ENCODE measurements at places on chromosomes 3 and 15. TPM values are rescaled to one million over a fixed set of nuclear protein-coding genes. Genes with fewer than 3 reads are reported as not detected.

GRCh38 chr3:174330303-174330702 lies 528.8 kb upstream of the NAALADL2 start:
- no peak for DNase-seq

DNA sequence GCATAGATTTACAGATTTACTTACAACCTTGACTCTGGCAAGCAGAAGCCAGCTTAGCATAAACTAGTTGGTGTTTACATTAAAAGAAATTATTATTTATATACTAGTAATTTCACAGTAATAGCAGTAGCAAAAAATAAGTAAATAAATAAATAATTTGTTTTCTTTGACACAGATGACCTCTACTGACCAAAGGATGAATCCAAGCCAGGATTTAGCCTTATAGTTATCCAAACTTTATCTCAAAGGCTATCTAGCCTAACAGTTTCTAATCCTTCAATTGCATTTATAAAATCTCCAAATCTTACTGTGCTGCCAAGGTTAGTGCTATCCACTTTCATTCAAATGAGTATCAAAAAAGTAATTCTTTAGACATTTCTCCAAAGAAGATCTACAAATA lies 64.3 kb downstream of the FRMD5 start:
- DNase-seq: no peak

Gene CAV3
- total RNA-seq: not detected

GRCh38 chr3:36992806-36993325 lies at the start of gene EPM2AIP1:
TSS of gene EPM2AIP1 (minus strand) at chr3:36993131. CDS start at chr3:36993077, 54 bp downstream.
- DNase-seq: no peak

Gene SUSD5
- not detected for total RNA-seq

GRCh38 chr3:48157202-48157840 lies 30.9 kb downstream of the CDC25A start:
- no peak for DNase-seq

Gene SCAANT1
- total RNA-seq: not detected

DNA sequence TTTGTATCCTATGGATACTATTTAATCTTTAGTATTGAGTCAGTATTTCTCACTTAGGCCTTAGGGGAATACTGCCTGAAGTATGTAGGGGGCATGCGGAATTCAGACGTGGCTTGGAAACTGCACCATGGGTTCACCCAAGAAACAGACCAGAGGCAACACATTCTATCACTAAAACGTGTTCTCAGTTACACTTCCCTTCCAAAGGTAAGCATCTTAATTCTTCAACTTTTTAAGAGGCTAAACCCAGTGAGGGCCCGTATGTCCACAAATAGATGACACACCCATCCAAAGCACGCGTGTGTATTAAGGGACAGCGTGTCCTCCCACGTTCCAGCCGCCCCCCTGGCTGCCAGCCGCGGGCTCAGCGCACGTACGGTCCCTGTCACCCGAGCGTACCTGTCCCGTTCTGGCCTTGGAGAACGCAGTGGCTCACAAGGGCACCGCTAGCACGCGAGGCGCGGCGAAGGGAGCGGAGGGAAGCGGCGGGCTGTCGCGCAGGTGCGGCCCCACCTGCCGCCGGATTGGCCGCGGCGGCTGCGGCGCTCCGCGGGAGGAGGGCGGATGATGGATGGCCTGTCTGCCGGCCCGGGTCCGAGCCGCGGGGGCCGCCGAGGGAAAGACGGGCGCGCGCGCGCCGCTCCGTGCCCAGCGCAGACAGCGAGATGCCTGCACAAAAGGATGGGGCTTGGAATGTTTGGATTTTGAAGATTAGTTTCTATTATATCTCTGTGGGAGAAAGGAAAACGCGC lies 1003.9 kb upstream of the NR2F2 start:
- no peak for DNase-seq

DNA sequence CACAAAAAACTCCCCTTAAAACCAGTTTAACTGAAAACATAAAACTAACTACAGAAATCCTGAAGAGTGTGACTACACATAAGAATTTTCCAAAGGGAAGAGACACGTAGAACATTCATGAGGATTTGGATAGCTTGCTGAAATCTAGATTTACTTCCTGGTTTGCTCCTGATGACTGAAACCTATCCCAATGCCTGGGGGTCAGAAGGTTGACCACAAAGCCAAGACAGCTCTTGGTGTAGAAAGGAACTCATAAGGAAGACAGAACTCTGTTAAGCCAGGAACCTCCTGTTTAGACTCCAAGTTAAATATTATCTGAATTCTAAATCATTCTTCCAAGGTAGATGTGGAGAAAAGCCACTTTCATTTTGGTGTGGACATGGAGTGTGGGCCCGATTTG lies 92.8 kb downstream of the TFG start:
- DNase-seq: no peak

GRCh38 chr3:129645286-129645685 lies 38.8 kb upstream of the PLXND1 start:
- no peak for DNase-seq

DNA sequence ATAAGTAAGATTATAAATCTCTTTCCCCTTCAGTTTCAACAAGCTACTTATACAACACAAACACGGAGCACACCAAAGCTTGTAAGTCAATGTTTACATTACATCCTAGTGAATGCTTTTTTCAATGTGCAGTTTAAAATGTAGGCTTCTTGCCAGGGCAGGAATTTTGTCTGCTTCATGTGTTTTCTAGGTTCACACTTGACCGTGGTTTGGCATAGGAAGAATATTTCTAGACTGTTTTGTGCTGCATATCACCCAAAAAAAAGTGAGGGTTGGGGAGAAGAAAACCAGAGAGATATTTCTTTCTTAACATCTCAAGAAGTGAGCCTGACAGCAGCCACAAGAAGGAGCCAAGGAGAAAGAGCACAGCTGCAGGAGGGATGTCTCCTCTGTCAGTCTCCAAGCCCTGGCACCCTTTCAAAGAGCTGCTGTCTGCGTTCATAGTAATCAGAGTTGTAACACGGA lies 255.8 kb downstream of the MEIS2 start:
- DNase-seq: no peak

- no peak for DNase-seq
These were observed 110.7 kb upstream of the CDIN1 start for GRCh38 chr15:36468746-36469145.

DNA sequence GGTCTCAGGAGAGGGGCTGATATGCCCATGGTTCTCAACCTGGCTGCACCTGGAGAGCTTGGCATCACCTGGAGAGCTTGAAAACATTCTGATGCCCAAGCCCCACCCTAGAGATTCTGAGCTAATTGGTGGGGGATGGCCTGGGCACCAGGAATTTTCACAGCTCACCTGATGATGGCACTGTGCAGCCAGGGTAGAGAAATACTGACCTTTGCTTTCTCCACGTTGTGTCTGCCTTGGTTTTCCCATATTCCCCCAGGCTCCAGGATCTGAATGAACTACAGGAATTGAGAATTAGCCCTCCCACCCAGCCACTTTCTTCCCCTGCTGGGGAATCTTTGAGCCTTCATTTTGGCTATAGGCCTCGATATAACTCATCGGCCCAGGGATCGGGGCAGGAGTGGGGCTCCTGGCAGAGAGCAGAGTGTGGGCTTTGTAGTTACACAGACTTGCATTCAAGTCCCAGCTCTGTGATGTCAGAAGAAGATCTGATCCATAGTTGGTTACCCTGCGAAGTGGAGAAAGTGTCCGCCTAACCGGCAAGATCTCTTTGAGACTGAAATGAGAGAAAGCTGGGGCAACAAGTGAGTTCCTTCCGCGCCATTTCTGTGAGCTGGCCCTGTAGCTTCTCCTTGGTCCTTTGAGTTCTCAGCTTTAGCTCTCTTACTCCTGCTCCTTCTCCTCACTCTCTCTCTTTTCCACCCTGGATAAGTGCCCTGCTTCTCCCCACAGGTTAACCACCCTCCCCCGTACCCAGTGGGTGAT lies 33.1 kb upstream of the UBE2Q2 start:
- DNase-seq: no peak
